ENCODE measurements at places on chromosomes 6 and 20.
A peak's percentile ranks its signal among the peaks of the same experiment; 100 is the strongest.

DNA sequence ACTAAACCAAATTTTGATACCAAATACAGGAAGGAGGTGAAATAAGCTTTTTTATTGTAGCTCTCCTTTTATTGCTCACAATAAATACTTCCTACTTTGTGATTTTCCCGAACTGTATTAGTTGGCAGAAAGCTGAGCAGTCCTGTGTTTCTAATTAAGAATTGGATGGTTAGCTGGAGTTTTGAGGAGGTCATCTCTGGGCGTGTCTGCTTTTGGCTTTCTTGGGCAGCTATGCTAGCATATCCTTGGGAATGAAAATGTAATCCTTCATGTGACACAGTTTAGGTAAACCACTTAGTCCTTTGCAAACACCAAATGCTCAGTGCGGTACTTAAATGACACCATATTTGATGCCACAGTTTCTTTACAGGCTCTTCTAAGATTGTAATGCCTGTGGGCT, 67.5 kb downstream of the MTHFD1L start:
- DNase-seq = no peak

GRCh38 chr6:170038251-170038650, 252.6 kb downstream of the DLL1 start:
- no peak for DNase-seq

- peak; percentile 13 for DNase-seq
Measured at GRCh38 chr6:107361753-107362604, 97.4 kb downstream of the PDSS2 start.

DNA sequence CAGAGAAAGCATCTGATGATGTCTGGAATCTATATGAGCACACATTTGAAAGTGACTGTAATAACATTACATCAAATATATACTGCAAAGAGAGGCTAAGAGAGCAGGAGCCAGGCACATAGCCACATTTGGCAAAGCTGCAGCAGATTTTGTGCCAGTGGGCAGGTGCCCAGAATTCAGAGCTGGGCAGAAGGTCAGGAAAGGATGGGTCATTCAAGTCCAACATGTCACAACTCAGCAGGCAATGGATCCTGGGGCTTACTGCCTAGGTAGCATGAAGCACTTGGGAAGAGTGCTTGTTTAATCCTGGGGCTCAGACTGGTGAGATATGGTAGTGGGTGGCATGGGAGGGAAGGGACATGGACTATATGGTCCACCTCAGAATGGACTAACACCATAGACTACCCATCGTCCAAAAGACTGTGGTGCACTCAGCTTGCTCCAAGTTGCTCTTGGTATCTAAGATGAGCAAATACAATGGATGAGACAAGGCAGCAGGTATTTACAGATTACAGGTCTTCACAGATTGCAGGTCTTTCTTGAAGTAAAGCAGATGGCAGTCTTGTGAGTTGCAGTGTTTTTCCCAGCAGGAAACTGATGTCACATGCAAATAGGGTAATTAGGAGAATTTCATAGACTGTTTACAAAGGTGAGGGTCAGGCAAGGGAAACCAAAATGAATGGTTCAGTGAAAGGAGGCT, 31.2 kb upstream of the SHLD1 start:
- no peak for DNase-seq

- DNase-seq = no peak
Measured at GRCh38 chr20:41609474-41609873, 8.7 kb downstream of the CHD6 start.

- no peak for DNase-seq
Measured at GRCh38 chr20:62533591-62534495, 58.0 kb upstream of the GATA5 start.

DNA sequence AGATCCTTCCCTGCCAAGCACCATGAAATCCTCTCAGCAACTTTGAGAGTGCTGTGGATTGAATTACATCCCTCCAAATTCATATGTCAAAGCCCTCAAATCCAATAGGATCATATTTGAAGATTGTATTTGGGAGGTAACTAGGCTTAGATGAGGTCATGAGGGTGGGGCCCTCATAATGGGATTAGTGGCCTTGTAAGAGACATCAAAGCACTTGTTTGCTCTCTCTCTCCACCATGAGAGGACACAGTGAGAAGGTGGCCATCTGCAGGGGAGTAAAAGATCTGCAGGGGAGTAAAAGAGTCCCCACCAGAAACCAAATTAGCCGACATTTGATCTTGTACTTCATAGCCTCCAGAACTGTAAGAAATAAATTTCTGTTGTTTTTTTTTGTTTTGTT, 298.2 kb downstream of the SAMD5 start:
- DNase-seq = no peak

- no peak for DNase-seq
Measured at GRCh38 chr6:70351461-70351860, 48.6 kb upstream of the COL9A1 start.

DNA sequence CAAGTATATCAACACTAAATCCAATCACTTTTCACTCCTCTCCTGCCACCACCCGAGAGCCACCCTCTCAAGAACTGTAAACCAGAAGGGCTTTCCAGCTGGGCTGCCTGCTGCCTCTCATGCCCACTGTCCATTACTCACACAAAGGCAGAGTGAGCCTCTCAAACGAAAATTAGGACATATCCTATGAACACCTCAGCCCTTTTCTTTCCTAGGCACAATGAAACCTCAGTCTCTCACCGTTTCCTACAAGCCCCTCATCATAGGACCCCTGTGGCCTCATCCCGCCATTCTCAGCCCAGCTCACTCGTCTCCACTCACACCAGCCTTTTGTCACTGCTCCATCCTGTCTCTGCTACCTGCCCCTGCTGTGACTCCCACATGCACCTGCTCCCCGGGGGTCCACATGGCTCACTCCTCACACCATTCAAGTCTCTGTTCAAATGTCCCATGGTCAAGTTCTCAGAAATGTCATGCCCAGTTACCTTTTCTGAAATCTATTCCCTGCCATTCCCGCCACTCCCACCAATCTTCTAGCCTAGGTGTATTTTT, 7.4 kb downstream of the HLA-F start:
- no peak for DNase-seq

DNA sequence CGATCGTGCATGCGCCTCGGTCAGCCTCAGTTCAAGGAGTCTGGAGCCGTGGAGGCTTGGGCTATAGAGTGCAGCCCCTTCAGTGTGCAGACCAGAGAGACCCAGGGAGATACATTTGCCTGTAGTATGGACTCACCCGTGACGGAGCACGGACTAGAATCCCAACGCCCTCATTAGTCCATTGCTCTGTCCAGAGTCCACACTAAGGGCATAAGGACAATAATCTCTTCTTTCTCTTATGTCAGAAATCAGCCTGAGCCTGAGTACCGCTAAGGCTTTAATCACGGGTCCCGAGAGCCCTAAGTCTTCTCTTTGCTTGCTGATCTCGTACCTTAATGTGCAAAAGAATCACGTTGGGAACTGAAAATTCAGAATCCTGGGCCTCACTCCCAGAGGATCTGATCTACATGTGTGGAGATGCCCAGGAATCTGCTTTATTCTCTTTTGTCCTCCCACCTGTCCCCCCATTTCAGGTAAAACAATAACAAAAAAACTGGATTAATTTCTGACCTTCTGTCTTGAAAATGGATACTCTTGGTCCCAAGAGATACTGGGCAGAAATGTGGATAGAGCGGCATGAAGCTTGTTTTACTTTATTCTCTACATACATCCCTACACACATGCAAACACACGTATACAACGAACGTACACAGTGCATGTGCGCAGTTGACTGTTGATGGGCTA, 671 bp downstream of the BPHL start:
- DNase-seq = no peak

DNA sequence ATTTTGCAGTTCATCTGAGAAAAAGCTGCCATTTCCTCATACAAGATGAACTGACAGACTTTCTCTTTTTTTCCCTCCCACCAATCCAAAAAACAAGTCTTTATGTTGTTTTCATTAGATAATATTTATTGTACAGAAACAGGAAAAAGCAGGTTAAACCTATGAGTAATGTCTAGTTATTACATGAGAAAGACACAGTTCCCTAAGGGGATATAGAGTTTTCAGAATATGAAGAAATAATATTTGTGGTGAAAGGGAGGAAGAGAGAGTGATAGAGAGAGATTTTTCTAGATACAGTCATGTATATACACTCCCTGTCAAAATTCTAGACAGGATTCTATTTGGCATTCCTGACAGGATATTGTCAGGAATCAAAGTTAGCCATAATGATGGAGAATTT, 392.4 kb downstream of the BMP2 start:
- no peak for DNase-seq

DNA sequence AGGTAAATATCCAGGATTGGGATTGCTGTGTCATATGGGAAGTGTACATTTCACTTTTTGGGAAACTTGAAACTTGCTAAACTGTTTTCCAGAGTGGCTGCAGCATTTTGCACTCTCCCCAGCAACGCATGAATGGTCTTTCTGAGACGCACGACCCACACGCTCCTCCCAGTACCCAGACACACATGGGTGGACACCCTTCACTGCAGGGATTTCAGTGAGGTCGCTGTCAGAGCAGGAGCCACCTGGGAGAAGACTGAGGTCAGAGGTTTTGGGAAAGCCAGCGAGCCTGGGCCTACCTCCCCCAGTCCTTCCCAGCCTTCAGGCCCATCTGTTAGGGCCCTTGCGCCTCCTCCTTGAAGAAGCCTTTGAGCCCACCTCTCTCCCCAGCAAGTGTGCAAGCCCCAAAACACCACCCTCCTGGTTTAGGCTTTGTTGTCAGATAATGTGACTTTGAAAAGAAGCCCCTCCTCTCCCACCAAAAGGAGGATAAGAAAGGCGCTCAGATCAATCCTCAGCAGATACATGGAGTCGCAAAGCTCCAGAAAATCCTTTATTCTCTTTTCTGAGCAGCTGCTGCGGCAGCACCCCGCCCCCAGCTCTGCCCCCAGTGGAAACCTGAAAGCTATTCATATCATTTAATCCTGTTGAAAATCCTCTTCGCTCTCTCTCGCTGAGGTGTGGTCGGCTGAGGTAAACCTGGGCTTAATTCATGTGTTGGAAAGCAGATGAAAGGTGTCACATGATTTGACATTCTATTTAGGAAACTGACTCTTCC, 12.7 kb upstream of the JAG1 start:
- no peak for DNase-seq

DNA sequence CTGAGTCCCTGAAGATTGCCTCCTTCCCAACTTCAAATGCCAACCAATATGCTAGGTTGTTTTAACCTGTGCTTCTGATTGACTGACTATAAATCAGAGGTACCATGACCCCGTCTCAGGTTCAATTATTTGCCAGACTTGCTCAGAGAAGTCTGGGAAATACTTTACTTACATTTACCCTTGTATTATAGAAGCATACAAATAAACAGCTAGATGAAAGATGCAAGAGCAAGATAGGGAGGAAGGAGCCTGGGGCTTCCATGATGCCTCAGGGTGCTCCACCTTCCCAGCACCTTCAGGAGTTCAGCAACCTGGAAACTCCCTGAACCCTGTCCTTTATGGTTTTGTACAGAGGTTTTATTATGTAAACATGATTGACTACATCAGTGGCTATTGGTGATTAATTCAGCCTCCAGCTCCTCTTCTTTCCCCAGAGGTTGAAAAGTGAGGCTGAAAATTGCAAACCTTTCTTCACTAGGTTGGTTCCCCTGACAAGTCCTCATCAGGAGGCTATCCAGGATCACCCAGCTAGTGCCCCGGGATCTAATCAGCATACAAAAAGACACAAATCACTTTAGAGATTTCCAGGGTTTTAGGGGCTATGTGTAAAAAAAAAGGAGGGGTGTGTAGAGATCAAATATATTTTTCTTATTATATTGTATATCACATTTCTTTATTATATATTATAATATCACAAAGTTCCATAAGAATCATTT, 547.7 kb downstream of the EPM2A start:
- DNase-seq = no peak

GRCh38 chr6:36834576-36835341, 4.5 kb downstream of the CPNE5 start:
- DNase-seq = no peak

DNA sequence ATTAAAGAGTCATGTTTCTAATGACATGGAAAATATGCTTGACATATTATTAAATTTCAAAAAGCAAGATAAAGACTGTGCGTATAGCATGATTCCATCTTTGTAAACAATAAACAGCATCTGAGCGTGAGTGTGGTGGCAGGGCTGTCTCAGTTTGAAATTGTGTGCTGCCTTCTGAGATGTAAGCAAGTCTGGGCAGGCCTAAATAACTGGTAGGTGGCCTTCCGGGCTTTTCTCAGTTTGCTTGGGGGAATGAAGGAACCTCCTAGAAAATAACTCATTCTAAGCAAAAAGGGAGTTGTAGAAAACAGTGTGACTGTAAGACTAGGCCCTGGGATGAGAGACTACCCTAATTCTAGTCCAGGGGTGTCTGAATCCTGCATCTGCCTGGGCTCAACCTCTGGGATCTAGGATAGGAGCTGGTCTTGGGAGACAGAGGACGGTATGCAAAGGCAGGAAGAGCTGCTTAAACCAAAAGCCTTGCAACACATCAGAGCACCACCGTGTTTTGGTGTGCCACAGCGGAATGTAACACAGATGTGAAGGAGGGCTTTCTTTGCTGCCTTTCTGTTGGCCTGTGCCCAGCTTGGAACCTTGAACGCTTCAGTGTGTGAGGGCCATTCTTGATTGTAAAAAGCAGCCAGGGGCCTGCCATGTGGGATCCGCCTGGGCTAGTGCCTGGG, 63.5 kb upstream of the L3MBTL3 start:
- DNase-seq = no peak

- no peak for DNase-seq
Measured at GRCh38 chr6:76852776-76853175, 610.5 kb downstream of the HTR1B start.

- no peak for DNase-seq
Measured at GRCh38 chr6:83176246-83176645, 16.8 kb downstream of the PGM3 start.

GRCh38 chr6:14241255-14242070, 123.9 kb downstream of the CD83 start:
- DNase-seq = peak; percentile 20

DNA sequence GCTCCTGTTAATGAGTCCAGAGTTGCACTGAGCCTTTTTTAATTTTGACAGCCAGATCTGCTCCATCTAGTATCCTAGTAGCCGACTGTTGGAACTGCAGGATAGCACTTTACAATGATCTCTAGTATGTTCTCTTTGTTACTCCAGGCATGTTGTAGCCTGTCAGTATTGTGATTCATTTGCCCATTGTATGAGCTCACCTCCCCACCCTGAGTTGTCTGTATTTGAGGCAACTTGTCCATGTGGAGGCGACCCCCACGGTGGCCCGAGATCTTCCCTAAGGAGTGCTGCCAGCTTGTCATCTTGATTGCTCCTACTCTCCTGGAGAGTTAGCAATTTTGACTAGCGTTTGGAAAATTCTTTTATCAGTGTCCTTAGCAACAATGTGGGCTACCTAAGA, 67.2 kb downstream of the DHX35 start:
- DNase-seq = no peak

- no peak for DNase-seq
Measured at GRCh38 chr20:58585753-58586540, 65.1 kb upstream of the STX16 start.

DNA sequence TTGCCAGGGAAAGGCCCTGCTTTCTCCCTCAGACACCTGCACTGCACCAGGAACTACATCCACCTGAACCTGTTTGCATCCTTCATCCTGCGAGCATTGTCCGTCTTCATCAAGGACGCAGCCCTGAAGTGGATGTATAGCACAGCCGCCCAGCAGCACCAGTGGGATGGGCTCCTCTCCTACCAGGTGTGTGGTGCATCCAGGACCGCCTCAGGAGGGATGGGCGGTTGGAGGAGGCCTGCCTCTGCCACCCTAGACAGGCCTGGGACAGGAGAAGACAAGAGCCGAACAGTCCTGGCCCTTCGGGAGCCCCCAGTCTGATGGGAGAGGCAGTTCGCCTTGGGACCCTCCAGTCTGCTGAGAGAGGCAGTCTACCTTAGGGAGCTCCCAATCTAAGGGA, 24.2 kb downstream of the GLP1R start:
- no peak for DNase-seq

- DNase-seq = no peak
Measured at GRCh38 chr20:62212299-62212698, 7.8 kb downstream of the HRH3 start.
